AG08396 (cell line): ENCODE measurements at places on chromosomes 16 and 17.
A peak's percentile ranks its signal among the peaks of the same experiment; 100 is the strongest.

DNA sequence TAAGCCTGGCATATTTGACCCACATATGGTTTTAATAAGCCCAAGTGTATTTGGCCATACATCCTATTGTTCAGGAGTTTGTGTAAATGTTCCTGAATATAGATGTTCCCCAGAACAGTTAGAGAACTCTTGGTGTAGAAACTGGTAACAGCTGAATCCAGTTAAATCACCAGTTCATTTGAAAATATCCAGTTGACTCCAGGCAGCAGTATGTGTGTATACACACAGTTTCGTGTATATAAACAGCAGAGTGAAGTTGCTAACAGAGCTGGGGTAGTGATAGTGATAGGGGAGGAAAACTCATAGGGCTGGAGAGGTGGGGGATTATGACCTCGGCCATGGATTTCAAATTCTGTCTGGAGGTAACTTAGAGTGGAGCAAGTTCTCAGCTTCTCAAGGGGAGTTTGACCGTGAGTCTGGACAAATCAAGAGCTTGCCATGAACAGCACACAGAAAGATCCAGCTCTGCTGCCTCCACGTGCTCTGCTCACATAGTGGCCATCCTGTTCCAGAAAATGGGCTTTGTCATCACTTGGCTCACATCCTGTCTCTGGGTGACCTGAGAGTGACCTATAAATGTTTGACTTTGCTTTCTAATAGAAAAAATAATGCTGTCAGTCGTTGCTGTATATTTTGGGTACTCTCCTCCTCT lies 30.6 kb upstream of the MMD start:
- DNase-seq, result peak; percentile 62

DNA sequence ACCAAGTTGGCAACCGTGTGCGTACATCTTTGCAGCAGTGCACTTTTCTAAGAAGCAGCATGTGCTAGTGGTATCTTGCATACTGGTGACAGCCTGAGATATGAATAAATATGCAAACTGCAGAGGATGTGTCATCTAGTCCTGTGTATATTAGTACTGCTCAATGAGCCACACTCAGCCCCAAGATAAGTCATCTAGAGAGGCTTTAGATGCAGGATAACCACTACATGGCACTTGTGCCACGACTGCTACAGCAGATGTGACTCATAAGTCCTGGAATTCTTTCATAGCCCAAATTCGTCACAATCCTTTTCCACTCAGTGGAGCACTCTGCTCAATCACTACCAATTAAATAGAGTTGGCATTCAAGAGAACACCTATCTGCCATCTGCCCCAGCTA lies 171.5 kb downstream of the AXIN2 start:
- DNase-seq, result peak; percentile 86

GRCh38 chr17:49952209-49952911 lies 16.6 kb upstream of the DLX4 start:
- DNase-seq, result peak; percentile 83

DNA sequence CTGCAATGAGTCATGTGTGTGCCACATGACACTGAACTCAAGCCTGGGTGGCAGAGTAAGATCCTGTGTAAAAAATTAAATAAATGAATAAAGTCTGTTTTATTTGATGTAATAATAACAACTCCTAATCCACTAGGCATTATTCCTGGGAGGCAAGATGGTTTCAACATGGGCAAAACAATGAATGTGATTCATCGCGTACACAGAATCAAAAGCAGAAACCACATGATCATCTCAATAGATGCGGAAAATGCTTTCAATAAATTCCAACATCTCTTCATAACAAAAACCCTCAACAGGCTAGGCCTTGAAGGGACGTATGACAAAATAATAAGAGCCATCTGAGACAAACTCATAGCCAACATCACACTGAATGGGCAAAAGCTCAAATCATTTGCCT lies 195.4 kb downstream of the CDH11 start:
- DNase-seq, result no peak

- no peak for DNase-seq
Measured at GRCh38 chr17:61221597-61222471, 177.8 kb upstream of the TBX2 start.

DNA sequence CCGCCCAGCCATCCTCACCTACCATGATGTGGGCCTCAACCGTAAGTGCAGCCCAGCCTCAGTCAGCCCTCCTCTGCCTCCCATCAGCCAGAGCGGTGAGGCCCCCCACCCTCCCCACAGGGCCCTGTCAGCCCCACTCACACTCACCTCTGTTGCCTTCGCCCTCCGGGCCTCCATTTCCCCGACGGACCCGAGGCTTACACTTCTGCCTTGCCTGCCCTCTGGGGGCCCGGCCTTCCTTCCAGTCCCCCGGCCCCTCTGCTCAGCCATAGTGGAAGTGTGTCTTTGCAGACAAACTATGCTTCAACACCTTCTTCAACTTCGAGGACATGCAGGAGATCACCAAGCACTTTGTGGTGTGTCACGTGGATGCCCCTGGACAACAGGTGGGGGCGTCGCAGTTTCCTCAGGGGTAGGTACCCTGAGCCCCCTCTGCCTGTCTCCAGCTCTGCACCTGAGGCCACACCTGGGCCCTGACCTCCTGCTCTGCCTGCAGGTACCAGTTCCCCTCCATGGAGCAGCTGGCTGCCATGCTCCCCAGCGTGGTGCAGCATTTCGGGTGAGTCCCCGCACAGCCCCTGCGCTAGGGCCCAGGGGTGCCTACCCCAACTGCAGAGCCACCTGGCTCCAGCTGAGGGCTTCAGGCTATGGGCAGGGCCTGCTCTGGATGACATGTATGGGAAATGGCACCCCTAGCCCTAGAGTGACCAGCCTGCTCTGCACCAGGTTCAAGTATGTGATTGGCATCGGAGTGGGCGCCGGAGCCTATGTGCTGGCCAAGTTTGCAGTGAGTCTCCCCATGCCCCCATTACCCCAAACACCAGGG lies 4.1 kb downstream of the NDRG4 start:
- no peak for DNase-seq

- no peak for DNase-seq
Measured at GRCh38 chr17:37060094-37060493, 111.3 kb downstream of the AATF start.

GRCh38 chr16:53882310-53882709 lies 178.4 kb downstream of the FTO start:
- DNase-seq, result no peak

DNA sequence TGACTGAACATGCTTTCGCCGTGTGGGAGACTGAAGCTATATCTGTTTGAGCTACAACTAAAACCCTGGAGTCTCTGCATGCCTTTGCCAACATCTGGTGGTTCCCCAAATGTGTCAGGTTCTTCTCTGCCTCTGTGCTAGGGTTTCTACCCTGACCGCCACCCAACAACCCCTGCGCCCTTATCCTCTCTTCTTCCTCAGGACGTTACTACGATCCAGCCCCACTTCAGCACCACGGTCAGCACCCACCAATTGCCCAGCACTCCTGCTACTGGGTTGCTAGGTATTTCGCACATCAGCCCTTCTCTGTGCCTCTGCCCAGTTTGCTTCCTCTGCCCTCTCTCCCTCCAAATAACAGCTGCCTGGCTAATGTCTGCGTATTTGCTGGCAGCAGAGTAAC lies 106.3 kb upstream of the HSBP1 start:
- DNase-seq, result peak; percentile 30

GRCh38 chr16:83856792-83857191 lies 42.1 kb upstream of the MLYCD start:
- no peak for DNase-seq

DNA sequence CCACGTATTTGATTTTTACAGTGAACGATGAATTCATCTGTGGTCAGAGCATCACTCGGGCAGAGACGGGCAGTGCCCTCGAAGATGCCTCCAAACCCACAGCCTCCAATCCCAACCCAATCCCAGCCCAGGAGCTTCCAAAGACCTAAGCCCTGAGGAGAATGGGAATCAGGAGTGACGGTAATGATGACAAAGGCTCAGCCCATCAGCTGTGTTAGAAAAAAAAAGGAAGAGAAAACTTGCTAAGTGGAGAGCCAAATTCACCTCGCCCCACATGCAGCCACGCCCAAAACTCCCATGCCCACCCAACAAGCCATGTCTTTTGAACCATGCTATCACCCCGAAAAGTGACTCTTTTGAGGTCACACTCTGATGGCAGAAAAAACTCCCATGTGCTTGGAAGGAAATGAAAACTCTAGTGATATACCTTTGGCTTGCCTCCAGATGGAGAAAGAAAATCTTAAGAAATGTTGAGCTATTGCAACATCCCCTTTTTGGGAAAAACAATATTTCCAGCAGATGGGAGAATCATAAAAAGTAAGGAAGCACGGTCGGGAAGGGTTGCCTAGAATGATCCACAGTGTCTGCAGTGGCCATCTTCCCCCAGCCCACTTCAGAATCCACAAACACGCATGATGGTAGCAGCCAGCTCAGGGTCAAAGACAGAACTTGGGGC lies 37.7 kb downstream of the XYLT1 start:
- no peak for DNase-seq

GRCh38 chr17:39939588-39940419 lies 12.3 kb downstream of the LRRC3C start:
- peak; percentile 69 for DNase-seq

DNA sequence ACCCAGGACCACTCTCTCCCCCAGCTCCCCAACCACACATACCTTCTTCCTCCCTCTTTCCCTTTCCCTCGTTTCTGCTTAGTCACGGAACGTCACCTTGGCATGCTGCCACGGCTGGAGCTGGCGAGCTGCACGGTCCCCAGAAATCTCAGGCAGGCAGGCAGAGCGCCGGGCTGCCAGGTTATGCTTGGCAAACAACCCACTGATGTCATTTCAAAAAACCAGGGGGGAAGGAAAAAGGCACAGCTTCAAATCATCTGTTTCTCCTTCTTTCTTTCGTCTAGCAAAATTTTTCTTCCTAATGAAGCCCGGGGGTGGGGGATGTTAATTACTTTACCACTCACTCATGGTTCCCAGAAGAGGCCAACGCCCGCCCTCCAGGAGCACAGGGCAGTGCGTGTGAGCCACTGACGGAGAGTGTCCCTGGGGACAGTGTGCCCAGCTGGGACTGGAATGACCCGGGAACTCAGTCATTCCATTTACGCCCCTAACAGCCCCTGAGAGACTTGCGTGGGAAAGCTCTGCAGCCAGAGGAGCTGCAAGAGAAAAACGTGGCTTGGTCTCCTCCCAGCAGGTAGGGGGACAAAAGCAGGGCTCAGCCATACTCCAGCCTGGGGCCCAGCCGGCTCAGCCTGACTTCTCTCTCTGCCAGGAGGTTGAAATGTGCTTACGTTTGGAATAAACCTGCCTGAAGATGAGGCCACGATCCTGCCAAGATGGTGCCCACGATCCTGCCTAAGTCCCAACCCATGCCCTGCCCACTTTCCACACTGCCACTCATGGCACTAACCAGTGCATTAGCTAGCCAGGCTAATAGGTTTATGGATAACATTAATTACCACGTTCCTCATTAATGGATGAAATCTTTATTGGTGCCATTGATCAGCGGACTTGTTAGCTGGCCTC lies 198.9 kb downstream of the ZFHX3 start:
- DNase-seq, result peak; percentile 85

GRCh38 chr17:43568506-43569082 lies 22.5 kb upstream of the ETV4 start:
- DNase-seq, result no peak

DNA sequence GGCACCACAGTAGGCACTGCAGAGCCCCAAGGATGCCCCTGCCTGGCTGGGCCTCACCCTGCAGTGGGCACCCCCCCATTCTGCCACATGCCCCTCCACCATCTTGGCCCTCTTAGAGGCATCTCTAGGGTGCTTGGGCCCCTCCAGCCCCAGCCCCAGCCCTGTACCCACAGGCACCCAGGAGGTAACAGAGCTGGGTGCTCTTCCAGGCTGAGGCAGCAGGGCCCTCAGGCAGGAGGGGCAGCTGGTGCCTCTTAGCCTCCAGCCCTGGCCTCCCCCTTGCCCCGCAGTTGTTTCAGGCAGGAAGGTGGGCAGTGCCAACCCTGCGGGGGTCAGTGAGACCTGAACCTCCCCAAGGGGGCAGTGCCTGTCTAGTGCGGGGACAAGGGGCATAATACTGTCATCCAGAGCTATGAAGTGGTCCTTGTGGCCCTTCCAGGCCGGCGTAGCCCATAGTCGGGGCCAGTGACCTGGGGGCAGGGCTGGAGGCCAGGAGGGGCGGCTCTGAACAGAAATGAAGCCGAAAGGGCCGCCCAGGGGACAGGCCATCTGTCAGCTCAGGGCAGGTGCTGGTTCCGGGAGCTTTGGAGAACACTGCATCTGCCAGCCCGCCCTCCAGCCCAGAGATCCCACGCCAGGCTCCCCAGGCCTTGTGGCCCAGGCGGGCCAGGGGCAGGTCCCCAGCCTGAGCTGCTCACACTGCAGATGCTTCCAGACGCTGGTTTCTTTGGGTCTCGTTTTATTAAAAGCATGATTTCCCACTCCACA lies 4.9 kb upstream of the AATK start:
- DNase-seq, result no peak

DNA sequence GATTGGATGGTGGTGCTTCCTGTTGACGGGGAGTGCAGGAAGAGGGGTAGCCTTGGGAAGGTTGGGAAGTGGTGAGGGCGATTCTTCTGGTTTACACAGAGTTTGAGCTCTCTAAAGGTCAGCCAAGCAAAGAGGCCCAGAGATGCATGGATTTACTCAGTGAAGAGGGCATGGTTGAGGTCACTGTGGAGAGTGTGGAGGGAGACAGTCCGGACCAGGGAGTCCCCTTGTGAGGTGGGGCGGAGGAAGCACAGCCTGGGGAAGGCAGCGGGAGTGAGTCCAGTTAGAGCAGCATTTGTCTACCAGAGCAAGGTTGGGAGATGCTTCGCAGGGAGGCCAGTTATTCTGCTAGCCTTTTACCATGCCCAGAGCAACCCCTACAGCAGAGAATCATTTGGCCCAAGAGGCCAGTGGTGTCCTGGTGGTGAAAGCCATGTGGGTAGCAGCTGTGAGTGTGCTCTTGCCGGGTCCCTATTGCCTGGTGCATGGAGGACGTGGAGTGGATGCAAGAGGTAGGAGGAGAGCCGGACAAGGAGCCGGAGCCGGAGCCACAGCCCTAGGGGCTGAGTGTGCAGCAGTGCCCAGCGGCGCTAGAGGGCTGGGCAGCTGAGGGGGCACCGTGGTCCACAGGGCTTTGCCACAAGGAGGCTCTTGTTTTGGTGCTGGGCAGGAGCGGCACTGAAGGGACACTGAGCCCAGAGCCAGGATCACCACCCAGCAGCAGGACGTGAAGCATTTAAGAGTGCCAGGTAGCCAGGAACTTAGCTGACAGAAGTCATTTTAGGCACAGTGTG lies 27.7 kb downstream of the PRMT7 start:
- no peak for DNase-seq
